ENCODE measurements at places on chromosomes 1 and 21.

DNA sequence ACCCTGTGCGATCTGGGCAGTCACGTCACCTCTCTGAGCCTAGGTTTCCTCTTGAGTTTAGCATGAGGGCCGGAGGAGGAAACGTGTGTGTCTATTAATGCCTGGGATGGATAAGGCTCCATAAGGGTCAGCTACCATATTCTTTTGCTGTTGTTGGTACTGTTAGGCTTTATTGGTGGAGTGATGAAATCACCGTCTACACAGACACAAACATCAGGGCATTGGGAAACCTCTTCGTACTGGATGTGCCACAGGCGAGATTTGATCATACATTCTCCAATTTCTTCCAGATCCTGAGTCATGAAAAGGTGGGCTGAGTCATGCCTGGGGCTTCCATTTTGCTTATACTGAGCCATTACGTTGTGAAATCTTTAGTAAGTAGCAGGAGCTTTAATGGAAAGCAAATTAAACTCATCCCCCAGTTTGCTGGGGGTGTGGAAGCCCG lies 24.9 kb upstream of the GRHL3 start:
- DNase-seq, result no peak

DNA sequence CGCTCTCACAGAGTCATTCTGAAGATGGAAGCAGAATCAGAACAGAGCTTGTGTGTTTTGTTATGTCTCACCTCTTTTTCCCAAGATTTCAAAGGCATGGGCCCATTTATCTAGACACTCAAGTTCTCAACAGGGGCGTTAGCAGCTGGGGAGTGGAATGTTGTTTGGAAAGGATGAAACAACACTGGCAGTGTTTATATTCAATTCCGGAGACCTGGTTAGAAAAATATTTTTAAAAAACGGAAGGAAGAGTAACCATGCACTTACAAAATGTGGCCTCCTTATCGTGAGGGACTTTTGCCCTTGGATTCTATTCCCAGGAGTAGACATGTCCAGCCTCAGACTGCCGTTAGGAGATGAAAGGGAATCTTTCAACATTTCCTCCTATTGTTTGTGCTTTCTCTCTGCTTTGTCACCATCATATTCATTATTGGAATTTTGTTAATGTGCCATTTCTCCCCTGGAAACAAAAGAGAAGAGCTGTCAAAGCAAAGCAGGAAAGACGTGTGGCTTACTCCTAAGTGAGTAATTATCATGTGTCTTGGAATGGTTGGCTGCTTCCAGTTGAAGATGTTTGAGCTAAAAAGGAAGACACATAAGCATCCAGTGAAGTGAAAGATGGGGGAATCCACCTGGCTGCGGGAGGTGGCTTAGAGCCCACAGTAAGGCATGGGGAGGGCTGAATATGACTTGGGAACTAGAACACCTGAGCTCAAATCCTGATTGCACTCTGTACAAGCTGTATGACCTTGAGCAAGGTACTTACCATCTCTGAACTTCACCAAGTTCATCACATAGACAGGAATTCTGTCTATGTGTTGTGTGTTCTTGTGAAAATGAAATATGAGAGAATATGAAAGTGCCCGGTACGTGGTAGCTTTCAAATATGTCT lies 71.7 kb upstream of the JUN start:
- no peak for DNase-seq

DNA sequence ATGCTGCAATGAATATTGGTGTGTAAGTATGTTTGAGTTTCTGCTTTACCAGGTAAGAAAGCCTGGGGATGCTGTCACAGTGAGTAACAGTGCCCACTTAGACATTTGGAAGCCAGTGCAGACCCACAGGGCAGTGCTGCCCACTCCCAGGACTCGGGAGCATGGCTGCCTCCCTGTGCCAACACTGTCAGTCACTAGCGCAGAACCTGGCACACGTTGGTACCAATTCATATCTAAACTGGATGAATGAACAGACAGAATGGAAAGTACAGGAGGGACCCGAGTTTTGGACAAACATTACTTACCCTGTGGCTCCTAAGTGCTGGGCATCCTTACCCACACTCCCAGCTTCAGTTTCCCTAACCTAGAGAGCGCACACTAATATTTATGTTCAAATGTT lies 1.6 kb upstream of the EVA1C start:
- no peak for DNase-seq

DNA sequence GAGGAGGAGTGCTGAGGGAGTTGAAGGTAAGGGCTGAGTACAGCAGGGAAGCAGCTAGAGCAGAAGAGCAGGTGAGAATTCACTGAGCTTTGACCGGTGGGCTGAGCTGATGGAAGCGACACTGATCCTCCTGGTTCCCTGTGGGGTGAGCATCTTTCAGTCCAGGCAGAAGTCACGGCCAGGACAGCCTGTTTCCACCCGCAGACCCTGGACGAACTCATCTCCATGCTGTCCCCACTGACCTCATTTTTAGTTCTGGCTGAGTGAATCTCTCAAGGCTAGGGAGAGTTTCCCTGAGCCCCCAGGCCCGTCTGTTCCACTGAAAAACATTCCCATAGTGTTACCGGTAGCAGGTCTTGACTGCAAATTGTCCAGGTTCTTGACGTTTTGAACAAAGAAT lies 31.5 kb downstream of the FAM163A start:
- no peak for DNase-seq

DNA sequence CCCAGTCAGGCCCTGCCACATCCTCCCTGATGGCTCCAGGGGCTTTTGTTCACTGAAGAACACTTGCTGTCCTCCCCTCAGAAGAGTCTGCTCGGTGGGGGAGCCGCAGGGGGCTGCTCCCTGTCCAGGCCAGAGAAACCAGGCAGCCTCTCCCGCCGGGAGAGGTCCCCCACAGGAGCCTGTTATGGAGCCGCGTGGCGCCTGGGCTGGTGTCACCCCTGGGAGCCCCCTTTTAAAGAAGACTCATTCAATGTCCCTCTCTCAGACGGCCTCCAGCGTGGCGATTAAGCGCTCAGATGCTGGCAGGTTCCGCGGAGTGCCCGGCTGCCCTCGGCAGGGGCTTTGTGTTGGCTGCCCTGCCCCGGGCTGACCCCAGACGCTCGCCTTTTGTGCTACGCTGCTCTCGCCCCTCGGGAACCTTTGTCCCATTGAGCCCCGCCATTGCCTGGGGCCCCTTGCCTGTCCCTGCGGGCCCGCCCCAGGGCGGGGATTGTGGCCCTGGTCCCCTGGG lies 43.1 kb downstream of the SKI start:
- no peak for DNase-seq

DNA sequence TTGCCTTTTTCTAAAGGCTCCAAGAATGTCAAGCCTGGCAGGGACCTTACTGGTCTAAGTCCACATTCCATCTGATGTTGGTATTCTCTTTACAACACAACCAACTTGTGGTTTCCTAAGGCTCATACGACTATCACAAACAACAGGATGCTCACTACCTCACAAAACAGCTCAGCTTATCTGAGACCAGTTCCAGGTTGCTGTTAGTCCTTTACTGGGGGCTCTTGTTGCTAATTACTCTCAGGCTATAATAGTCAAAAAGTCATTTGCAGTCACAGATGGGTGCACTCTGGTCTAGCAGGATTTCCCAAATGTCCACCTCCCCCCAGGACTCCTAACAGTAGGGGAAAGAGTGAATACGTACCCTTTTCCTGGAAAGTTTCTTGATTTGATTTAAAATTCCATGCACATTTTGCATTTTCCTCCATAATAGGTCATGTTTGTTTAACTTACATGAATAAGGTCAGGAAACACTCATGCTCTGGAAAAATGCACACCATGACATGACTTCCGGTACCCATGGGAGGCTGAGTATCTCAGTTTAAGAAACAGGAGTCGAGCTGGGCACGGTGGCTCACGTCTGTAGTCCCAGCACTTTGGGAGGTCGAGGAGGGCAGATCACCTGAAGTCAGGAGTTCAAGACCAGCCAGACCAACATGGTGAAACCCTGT lies 16.0 kb downstream of the LCK start:
- DNase-seq, result no peak

GRCh38 chr1:80534606-80535360 lies 1266.0 kb upstream of the ADGRL2 start:
- no peak for DNase-seq

DNA sequence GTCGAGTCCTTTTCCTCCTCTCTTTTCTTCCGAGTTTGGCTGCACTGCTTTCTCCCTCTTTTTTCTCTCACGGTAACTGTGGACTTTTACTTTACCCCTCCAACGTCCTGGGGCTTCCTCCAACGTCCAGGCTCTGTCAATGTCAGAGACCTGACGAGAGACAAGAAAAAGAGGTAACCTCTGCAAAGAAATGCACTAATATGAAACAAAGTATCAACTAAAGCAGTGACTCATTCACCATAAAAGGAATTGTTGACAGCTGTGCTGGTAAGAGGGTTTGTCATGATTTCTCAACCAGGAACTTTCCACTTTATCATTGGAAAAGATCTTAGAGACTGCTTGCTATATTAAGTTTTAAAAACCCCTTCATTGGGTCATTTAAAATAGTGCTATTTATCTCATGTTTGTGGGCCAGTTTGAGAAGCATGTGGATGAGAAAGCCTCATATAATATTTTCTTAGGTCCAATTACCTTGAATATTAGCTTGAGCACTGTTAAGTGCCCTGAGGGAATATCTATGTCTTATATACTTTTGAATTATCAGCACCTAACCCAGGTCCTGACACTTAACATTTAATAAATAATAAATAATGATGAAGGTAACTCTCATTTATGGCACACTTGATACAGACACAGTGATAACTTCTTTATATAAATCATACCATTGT lies at the start of gene GBP2:
TSS of gene GBP2 (minus strand) at position 202 of the 668 bp plus-strand sequence. CDS start 4,148 bp downstream, outside the sequence.
- DNase-seq, result no peak

DNA sequence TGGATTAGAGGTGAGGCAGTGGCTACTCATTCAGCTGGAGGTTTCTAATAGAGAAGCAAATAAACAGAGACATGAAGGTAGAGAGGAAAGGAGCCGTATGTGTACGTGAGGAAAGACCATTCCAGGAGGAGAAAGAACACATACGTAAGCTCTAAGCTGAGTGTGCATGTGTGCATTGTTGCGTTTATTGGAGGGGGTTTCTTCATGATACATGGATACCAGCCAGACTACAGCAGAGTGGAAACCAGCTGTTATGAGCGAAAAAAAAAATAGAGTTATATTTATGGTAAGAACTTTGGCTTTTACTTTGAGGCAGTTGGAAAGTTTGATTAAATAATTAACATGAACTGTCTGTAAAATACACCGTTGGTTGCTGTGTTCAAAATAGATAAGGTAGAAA lies 173.4 kb upstream of the RGS18 start:
- DNase-seq, result no peak

GRCh38 chr1:96473791-96474434 lies 247.7 kb upstream of the PTBP2 start:
- DNase-seq, result no peak

- no peak for DNase-seq
Observed at GRCh38 chr1:64839732-64840405, 95.0 kb downstream of the RAVER2 start.

DNA sequence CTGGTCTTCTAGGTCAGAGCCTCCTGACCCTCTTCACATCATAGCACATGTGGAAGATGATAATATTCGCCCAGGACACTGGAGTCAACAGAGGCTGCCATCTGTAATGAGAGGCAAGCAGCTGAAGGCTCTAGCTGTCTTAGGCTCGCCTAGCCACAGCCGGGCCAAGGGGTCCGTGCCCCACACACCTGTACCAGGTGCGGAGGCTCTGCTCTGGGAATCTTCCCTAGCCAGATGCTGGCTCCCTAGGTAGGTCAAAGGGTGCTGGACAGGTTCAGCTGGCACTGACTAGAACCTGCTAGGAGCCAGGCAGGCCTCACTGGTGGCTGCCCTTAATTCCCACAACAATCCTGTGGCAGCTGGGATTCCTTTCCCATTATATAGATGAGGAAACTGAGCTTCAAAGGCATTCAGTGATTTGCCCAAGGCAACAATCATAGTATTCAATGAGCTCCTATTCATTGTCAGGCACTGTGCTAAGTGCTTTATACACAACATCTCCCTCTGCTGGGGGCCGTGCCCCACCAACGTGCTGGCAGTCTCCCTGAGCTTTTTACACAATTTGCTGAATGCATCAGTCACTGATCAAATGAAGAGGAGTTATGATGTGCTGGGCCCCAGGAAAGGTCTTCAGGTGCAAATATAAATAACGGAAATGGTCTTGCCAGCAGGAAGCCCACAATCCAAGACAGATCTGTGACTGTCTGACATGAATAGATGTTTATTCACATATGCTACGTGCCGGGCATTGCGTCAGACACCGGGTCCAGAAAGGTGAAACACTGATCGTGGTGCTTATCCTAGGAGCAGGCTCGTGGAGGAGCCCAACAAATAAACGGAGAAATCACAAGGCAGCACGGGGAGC lies 58.0 kb downstream of the DDX20 start:
- no peak for DNase-seq

GRCh38 chr1:112247961-112248360 lies 148.1 kb upstream of the CTTNBP2NL start:
- DNase-seq, result no peak

DNA sequence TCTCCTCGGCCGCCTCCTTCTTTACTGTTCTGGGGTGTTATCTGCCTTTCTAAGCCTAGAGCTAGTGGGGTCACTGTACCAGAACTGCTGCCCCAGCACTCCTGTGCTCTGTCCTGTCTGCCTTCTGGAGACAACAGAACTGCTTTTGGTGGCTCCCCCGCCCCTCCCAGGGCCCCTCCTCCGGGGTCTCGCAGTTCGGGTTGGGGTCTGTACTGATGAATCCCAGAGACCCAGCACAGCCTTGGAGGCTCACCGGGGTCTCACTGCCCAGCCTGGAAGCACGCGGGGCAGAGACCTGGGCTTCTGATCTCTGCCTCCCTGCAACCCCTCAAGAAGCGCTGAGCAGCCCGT lies 3.2 kb upstream of the PLEKHA6 start:
- DNase-seq, result no peak

DNA sequence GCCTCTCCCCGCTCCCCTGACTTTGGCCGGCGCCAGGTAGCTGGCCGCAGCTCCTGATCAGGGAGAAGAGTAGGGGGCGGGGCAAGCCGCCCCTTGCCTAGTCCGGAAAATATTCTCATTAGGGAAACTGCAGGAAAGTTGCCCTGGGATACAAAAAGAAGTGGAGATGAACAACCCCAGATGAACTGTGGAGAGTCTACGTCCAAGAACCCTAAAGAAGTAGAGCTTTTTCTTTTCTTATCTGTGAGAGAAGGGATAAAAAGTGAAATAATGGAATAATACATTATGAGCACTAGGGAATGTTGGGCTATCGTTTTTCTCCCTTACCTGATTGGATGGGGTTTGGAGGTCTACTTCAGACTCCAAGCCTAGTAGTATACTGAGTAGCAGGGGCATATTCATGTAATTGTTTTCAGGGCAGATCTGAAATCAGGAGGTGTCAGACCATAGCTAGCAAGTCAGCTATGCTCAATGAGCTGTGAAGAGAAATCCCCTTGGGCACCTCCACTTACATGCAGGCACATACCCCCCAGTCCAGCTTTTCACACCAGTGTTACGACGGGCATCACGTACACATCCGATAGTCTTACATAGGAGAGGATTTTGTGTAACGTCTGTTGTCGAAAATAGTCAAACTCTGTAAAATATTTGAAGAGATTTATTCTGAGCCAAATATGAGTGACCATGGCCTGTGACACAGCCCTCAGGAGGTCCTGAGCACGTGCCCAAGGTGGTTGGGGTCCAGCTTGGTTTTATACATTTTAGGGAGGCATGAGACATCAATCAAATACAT lies 1.7 kb upstream of the DUSP10 start:
- DNase-seq, result no peak
